Activated naive CD4-positive, alpha-beta T cell treated with anti-CD3 and anti-CD28 coated beads, Interleukin-2, amount 50 U/mL, for 72 hours (primary cell): ENCODE measurements at places on chromosomes 11 and 22.

DNA sequence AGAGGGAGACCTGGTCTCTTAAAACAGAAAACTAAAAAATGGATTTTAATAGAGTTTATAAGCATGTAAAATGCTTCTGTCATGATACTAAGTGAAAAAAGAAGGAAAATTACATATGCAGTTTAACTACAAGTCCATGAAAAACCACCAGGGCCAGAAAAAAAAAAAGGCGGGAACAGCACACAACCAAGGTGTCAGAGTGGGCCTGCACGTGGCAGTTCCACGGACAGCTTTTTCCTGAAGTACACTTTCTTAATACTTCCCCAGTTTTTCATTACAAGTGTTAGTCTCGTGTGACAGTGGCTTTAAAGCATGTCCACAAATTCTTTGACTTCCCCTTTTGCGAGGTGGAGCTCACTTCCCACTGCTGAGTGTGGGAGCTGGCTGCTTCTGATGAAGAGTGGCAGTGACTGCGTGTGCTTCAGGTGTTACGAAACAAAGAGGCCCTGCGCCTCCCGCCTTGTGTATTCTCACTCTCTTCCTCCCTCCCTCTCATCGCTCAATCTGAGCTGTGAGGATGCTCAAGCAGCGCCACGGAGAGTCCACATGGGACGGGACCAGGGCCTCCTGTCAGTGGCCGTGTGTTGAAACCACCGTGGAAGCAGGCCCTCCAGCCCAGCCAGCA, 16.4 kb downstream of the PPM1F start:
- no peak for DNase-seq

GRCh38 chr11:10778217-10778970, 27.3 kb downstream of the CTR9 start:
- no peak for DNase-seq

GRCh38 chr11:71563406-71563805, 2.0 kb upstream of the KRTAP5-10 start:
- peak; percentile 11 for DNase-seq

GRCh38 chr11:1237128-1237580, 14.3 kb downstream of the MUC5B start:
- no peak for DNase-seq

- DNase-seq: no peak
These were observed 96.0 kb downstream of the ABTB2 start for GRCh38 chr11:34261820-34262219.

DNA sequence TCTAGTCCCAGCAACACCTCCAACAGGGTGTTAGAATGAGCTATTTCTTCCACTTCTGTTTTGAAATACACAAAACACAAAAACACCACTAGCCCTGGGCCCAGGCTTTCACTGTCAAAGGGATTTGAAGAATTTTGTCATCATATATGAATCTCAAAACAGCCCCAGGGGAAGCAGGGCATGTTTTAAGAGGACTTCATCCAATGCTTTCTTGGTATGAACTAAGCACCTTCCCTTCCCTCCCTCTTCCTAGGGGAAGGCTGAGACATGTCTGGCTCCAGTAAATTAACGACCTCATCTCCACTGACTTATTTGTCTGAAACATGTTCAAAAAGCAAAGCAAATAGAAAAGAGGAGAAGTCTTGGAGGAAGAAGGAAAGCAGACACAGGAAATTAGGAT, 75.7 kb upstream of the INCENP start:
- no peak for DNase-seq

- no peak for DNase-seq
These were observed 134.8 kb downstream of the LARGE1 start for GRCh38 chr22:33785283-33785968.

DNA sequence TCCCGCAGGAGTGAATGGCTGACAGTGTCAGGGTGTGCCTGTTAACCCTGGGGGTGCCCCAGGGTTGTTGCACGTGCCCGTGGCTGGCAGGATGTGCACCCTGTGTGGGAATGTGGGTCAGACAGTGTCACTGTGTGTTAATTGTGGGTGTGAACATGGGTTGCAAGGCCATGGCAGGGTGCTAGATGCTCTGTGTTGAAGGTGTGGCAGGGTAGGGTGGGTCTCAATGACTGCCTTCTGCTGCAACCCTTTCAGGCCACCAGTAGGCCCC, 8.3 kb downstream of the RIN1 start:
- no peak for DNase-seq

GRCh38 chr22:17678817-17679385, 40.3 kb downstream of the BCL2L13 start:
- no peak for DNase-seq

- no peak for DNase-seq
These were observed 238.9 kb upstream of the API5 start for GRCh38 chr11:43072911-43073310.

GRCh38 chr11:61671527-61671926, 8.7 kb upstream of the DAGLA start:
- DNase-seq: no peak

DNA sequence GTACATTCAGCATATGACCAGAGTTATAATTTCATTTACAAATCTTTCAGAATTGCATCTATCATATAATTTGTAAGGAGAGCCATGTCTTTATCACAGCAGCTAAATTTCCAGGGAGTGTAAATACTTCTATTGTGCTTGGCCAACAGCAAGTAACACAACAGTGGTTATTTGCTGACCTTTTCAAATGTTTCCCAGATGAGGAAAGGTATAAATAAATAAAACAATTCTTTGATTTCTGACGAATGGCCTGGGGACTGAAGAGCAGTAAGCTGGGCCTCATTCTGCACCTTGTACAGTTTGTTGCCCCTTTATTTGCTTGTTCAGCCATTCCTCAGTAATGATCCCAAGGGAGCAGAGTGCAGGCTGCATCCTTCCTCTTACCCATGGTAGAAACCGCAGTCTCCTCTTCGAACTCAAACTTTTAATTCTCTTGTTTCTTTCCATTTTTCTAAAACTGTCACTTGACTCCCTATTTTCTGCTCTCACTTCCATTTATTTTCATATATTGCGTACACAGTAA, 132.8 kb downstream of the DDX10 start:
- DNase-seq: no peak

GRCh38 chr11:61784506-61784805, 7.9 kb downstream of the TMEM258 start:
- no peak for DNase-seq

DNA sequence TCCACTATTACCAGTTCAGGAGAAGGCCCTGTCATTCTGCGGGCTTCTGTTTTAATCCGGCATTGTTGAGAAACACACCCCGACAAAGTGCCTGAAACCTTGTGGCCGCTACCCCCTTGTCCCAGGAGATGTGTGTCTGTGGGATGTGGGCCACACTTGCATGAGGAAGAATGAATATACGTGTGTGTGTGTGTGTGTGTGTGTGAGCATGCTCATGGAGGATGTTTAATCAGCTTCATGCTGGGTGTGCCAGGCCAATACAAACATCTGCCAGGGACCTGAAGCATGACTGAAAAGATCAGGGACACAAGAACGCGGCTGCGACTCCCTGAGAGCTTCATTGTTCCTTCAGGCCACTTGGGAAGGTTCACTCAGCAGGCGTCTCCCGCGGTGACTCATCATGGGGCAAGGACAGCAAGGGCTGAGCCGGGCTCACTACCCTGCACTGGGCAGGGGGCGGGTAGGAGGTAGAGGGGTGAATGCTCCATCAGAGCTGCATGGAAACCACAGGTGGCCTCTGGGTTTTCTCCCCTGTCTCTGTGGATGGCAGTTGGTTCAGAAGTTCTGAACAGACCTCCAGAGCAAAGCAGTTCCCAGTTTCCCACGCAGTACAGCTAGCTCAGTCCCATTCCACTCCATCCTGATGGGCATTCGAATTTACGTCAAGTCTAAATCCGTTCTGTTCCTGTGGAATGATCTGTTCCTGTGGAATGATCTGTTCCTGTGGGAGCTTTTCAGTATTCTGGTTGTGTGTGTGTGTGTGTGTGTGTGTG, 7.0 kb upstream of the MALAT1 start:
- DNase-seq: no peak

DNA sequence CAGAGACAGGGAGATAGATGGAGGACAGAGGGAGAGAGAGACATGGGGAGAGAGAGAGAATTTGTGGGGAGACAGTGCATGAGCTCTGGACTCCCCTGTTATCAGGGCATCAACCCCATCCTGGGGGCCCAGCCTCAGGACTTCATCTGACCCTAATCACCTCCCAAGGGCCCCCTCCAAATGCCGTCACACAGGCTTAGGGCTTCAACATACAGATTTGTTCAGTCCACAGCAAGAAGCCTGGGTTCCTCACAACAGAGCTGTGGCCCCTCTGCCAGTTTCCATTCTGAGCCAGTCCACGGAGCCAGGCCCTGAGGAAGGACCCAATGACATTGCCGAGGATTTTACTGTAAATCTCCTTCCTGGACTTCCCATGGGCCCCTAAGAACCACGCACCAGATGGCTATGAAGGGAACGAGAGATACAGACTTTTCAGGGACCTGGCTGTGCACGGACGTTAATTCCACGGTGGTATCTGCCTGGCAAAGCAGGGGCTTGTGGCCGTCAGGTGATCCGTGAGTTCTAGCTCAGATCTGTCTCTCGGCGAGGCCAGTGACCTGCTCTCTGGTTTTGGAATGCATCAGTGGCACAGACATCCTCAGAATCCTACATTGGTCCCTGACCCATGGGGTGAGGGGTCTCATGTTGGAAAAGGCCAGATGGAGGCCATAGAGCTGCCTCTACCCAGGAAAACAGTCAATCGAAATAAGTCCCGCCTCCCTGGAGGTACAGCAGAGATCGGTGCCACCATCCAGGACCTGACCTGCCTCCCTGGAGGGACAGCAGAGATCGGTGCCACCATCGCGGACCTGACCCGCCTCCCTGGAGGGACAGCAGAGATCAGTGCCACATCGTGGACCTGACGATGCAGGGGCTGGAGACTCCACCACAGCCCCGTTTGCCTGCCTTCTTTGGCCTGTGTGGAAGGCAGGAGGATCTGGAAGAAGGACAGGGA, 8.7 kb upstream of the B4GALNT4 start:
- no peak for DNase-seq

- DNase-seq: no peak
These were observed 1.7 kb upstream of the FZD4 start for GRCh38 chr11:86956905-86957195.

- DNase-seq: no peak
These were observed 4.1 kb upstream of the FAM83F start for GRCh38 chr22:39990686-39991085.

DNA sequence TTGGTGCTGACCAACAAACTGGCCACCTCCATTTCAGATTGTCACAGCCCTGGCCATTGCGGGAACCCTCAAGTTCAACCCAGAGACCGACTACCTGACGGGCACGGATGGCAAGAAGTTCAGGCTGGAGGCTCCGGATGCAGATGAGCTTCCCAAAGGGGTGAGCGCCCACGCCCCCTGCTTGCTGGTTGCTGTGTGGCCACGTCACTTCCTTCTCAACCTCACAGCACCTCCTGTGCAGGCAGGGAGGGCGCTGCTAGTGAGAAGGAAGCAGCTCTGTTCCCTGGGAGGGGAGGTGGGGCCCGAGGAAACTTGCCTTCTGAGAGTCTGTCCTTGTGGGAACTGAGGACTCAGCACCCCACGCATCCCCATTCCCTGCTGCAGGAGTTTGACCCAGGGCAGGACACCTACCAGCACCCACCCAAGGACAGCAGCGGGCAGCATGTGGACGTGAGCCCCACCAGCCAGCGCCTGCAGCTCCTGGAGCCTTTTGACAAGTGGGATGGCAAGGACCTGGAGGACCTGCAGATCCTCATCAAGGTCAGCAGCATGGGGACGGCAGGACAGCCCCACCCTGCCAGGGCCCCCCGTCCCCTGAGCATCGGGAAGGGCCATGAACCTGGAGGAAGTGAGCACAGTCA, 19.3 kb downstream of the POLR3H start:
- peak; percentile 56 for DNase-seq

DNA sequence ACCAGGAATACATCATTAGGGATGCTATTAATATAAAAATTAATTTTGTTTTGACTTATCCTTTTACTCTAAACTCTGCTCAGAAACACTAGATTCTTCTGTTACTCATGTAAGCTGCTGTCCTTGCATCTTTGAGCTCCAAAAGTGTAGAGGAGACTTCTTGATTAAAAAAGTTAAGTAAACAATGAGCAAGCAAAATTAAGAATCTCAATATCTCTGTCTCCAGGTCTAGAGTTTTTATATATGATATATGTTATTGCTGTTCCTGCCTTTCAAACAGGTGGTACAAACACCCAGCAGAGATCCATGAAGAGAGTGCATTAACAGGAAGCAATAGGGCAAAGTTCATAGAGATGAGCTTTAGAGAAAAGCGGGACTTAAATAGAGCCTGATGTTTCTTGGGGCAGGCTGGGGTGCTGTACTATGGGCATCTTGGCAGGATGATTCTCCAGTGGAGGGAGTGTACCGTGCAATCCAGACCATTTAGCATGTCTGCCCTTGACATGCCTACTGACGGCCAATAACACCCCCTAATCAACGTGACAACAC, 6.9 kb downstream of the MAPK1 start:
- DNase-seq: no peak

- DNase-seq: no peak
These were observed 7.1 kb upstream of the TPST2 start for GRCh38 chr22:26597026-26597425.

DNA sequence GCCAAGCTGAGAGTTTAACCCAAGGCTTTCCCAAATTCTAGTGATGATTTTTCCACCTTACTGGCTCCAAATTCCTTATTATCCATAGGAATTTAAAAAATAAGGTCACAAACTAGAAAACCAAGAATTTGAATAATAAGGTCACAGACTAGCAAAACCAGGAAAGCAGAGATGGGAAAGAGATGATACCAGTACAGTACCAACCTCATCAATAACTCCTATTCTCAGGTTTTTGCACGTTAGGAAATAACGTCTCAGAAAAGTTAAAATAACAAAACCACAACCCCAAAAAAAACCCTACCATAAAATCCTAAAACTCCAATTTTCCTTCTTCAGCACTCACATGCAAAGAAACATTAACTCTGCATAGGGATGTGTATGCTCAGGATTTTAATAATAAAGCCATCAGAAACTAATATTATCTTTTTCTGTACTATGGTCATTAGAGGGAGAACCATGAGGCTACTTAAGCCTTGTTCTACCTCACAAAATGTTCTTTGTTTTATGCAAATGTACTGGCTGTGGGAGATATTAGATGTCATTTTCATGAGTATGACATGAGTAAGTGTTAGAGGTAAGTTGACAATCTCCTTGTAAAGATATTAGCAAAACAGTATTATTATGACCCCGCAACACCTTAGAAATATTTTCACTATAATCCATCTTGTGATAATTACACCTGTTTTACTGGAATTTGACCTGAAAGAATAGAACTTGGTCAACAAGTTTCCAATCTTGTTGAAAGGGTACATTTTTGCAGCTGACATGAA, 16.1 kb upstream of the EED start:
- no peak for DNase-seq

- DNase-seq: no peak
These were observed 1.0 kb downstream of the DNHD1 start for GRCh38 chr11:6498121-6498520.

DNA sequence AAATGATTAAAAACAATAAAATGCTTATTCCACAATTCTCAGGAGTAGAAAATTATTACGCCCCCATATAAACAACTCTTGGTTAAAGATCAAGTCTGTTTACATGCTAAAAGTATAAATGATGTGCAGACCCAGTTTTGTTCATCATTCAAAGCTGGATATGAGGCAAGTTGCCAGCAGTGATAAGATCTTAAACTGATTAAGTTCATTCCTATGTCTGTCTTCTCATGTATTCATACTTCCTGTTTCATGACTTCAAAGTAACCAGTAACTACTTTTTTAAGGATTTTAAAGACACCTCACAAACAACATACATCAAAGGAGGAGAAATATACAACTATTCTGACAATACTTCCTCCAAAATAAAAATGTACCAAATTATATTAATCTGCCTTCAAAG, 55.0 kb upstream of the ARHGAP32 start:
- DNase-seq: no peak
